ENCODE measurements at places on chromosomes 4 and X.

DNA sequence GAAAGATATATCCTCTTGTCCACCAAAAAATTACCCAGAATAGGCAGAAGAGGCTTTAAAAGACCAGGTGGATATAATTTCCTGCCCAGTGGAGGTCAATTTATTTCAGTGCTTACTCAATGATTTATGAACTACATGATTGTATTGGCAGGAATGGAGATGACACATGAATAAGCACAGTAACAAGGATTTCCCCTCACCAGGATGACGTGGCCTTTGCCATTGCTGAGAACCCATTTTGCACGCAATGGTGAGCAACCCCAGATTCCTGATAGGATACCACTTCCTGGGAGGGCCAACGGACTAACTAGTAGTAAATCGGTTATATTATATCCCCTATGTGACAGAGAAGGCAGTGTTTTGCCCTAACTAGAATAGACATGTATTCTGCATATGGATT, 11.6 kb upstream of the TTC29 start:
- ATAC-seq = no peak

DNA sequence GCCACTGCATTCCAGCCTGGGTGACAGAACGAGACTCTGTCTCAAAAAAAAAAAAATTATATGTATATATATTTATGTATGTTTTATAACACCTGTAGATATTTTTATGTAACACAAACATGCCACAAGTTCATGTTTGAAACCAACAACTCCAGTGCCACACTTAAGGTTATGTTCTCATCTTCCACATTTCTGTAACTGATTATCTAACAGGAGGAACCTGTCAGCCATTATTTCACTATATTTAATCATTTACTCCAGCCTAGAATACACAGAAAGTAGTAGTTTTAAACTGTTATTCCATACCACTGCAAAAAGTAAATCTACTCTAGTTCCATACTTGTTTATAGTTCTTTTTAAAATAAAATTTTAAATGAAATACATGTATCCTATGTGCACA, 32.3 kb downstream of the MCUB start:
- ATAC-seq = no peak

DNA sequence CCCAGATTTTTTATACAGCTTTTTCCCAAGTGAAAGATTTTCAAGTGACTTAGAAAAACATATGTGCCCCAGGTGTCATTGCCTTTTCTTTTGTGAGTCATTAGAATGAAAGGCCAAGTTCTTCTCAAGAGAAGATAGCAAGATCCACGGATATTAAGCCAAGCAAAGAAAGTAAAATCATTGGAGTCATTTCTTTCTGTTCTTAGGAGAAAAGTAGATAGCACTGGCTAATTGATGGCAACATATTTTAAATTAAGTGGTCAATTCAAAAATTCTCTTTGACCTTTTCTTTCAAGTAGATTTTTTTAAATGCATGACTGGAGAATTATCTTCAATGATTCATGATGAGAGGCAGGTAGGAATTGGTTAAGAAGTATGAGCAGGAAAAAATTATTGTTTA, 94.4 kb downstream of the HHIP start:
- no peak for ATAC-seq

GRCh38 chr4:59612235-59612634, 1587.9 kb upstream of the ADGRL3 start:
- peak; percentile 32 for ATAC-seq

- ATAC-seq = peak; percentile 57
Measured at GRCh38 chrX:119477812-119478232, 9.6 kb downstream of the SLC25A5 start.

GRCh38 chr4:8195841-8196458, 3.1 kb upstream of the SH3TC1 start:
- ATAC-seq = no peak

GRCh38 chrX:119899125-119899524, 3.4 kb downstream of the AKAP14 start:
- peak; percentile 45 for ATAC-seq

DNA sequence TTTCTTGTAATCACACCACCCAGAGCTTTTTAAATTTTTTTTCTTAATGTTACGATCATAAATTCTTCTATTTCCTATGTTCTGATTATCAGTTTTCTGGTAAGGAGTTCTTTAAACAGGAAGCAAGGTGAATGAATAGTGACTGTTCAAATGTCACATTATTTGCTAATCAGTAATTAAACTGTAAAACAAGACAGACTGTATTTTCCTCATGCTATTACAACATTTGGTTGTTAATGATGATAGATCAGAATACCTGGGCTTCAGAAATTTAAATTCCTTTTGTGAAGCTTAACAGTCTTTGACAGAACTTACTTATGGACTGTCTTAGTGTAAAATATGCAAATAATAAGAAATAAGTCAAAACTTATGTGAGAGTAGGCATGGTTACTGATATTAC, 41.4 kb downstream of the CLCN3 start:
- no peak for ATAC-seq

DNA sequence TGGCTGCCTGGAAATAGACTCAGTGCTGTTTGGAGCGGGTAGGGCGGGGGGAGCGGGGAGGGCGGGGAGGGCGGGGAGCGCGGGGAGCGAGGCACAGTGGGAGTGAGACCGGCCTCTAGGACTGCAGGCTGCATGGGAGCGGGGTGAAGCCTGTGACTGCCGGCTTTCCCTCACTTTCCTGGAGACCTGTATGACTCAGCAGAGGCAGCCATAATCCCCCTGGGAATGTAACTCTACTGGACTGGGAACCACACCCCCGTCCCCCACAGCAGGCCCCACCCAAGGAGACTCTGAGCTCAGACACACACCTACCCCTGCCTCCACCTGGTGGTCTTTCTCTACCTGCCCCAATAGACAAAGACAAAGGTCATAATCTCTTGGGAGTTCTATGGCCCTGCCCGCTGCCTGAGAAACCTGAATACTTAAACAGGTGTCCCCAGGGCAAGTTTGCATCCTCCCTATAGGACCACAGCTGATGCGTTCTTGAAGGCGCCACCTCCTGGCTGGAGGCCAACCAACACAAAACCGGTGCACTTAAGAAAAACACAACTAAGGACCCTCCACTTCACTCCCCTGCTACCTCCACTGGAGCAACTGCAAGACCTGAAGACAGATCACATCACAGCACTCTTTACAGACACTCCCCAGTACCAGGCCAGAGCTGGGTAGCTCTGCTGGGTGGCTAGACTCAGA, 18.0 kb downstream of the HDAC8 start:
- ATAC-seq = no peak

- no peak for ATAC-seq
Measured at GRCh38 chrX:43612400-43612799, 43.7 kb upstream of the MAOA start.

- ATAC-seq = no peak
Measured at GRCh38 chr4:4577359-4577875, 35.6 kb upstream of the STX18 start.

GRCh38 chr4:31294655-31295480, 574.7 kb downstream of the PCDH7 start:
- no peak for ATAC-seq

DNA sequence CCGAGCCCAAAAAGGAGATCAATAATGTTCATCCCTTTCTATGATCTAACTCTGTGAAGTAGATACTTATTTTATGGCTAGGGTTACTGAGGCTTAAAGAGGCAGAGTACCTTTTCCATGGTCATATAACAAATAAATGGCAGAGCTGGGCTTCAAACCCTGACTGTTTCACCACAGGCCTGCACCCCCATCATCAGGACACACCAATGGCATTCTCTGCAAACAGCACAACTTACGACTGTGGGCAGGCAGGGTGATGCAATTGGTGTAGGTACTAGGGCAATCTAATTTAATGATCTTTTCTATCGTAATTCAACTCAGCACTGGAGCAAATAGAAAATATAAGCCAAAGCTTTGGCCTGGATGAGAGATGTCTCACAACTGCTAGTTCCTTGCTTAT, 118.8 kb upstream of the CBR4 start:
- peak; percentile 70 for ATAC-seq

DNA sequence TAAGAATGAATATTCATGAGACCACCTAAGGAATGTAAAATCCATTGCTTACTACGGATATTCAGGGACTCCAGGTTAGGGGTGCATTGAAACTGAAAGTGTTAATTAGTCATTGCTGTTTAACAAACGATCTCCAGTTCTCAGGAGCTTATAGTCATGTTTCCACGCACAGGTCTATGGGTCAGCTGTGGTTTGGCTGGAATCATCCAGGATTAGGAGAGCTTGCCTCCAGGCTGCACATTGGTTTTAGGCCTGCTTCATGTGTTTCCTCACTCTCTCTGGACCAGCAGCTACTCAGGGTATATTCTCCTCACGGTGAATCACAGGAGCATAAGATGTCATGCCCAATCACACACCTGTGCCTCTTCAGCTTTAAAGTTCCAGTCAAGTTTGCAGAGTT, 98.9 kb downstream of the ATXN3L start:
- no peak for ATAC-seq

GRCh38 chrX:45295259-45295986, 94.7 kb upstream of the DIPK2B start:
- peak; percentile 93 for ATAC-seq

GRCh38 chr4:169079942-169080827, 70.1 kb upstream of the CBR4 start:
- no peak for ATAC-seq

DNA sequence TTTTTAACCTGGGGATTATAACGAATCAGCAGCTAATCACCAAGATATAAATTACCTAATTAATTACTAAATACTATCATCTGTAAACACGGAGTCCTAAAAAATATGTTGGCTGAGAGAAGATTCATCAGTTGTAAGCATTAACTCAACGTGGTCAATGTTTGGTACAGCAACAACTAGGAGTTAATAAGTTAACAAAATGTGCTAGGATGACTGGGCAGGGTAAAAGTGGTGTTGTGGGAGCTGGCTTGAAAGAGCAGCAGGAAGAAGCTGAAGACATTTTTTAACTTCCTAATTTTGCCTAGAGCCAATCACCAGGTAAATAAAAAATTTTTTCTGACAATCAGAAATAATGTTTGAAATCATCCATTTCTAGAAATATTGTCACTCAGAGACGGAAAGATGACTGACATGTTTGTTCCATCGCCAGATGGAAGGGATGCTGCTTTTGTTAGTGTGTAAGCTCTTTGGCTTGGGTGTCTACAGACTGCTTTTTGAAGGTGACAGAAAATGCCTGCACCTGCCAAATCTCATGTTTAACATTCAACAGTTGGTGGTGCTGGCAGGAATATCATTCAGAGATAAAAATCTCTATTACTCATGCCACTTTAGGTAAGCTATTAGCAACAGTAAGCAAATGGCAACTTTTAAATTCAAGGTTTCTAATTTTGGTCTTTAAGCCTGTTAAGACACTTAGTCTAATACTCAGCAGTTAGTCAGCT, 1126.9 kb downstream of the STPG2 start:
- ATAC-seq = no peak

GRCh38 chr4:171812333-171812664, 905 bp upstream of the GALNTL6 start:
- no peak for ATAC-seq

DNA sequence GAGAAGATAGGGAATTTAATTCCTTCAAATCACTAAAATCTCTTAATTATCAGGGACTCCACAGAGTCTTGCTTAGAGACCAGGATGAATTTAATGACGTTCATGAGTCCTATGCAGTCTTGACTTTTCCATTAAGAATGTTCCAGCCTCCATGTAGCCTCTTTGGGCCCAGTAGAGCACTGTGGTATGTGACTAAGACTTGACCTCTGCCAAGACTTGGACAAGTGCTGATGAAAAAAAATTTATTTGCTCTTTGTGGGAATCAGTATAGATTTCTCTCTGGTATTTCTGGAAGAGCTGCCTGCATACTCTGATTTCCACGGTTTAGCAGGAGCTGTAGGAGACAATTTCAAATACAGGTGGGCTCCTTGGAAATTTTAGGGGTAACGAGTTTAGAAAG, 40.6 kb downstream of the CHRDL1 start:
- no peak for ATAC-seq

DNA sequence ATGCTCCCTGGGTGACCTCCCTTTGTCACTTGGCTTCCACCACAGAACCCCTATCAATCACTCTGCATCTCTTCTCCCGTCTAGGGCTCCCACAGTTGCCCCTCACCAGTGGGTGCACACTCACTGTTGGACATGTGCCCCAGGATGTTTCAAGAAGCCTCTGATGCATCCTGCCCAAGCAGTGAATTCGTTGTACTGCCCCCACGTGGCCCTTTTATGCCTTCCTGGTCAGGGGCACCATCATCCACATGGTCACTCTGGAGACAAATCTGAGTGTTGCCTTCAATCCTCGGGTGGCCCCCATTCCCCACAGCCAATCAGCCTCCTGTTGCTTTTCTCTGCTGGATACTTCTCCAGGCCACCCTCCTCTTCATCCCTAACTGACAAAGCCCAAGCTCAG, 12.2 kb downstream of the ITIH6 start:
- peak; percentile 53 for ATAC-seq

DNA sequence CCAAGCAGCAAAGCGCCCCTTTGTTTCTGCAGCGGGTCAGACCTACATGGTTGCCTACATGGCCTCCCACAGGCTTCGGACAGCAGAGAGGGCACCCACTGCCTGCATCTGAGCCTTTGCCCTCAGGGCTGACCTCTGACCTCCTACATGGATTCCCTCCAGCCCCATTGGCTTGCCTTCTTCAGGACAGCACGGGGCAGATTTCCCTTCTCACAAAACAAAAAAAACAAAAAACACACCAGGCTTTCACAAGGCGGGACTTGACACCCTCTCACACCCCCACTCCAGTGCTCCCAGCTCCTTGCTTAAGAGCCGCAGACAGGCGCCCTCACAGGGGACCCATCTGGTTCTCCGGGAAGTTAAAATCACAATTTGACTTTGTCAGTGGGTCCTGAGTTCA, 32.9 kb downstream of the ZFYVE28 start:
- no peak for ATAC-seq

- no peak for ATAC-seq
Measured at GRCh38 chr4:188714907-188715306, 575.7 kb downstream of the TRIML1 start.

DNA sequence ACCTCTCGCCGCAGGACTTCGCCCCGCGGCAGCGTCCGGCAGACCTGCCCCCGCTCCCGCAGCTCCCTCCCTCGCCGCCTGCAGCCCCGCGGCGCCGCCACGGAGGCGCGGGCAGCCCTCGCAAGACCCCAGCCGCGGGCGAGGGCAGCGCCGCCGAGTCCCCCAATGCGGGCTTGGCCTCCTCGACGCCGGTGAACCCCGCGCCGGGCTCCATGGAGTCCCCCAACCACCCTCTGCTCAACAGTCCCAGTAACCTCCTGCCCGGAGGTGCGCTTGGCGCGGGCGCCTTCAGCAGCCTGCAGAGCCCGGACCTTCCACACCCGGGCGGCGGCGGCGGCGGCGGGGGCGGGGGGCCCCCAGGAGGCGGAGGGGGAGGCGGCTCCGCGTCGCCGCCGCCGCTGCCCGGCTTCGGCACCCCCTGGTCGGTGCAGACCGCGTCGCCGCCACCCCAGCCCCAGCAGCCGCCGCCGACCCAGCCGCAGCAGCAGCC, 1.2 kb downstream of the CPEB2 start:
- ATAC-seq = peak; percentile 2

Measured in motor neuron (in vitro differentiated cells).